HepG2 (cell line): ENCODE measurements at places on chromosomes 16 and 17. TPM values are rescaled to one million over a fixed set of nuclear protein-coding genes. Genes with fewer than 3 reads are reported as not detected.

The PLLP gene
- 39.5 and 60.6 TPM in 2 replicates for total RNA-seq

The MYO15A gene
- total RNA-seq = 0.07 and 0.18 TPM in 2 replicates

The HSD17B2 gene
- total RNA-seq = 20.4 and 26.3 TPM in 2 replicates

The SETD1A gene
- total RNA-seq = 3.6 and 5.6 TPM in 2 replicates

The PKD1 gene
- 9.1 and 22.1 TPM in 2 replicates for total RNA-seq

The ABCC3 gene
- total RNA-seq = 18.0 and 25.2 TPM in 2 replicates

The PRR35 gene
- 0.07 TPM in 1 of 2 replicates, not detected in the other for total RNA-seq

The SYNGR2 gene
- 28.7 and 46.7 TPM in 2 replicates for total RNA-seq

The KIF18B gene
- total RNA-seq = 14.5 and 15.3 TPM in 2 replicates

The DLX4 gene
- total RNA-seq = 0.51 and 0.55 TPM in 2 replicates

The CRYBA1 gene
- total RNA-seq = not detected in 2 replicates

The CARD14 gene
- 0.11 TPM in 1 of 2 replicates, not detected in the other for total RNA-seq

The RAMP2 gene
- 0.74 and 1.4 TPM in 2 replicates for total RNA-seq

The IST1 gene
- total RNA-seq = 346 and 497 TPM in 2 replicates

The SEZ6 gene
- not detected in 2 replicates for total RNA-seq

The TNP2 gene
- total RNA-seq = not detected in 2 replicates

The TMIGD1 gene
- total RNA-seq = not detected in 2 replicates

The BRIP1 gene
- 27.7 and 33.5 TPM in 2 replicates for total RNA-seq

The PRR14 gene
- total RNA-seq = 9.1 and 11.0 TPM in 2 replicates

The GP1BA gene
- total RNA-seq = not detected in 2 replicates

The RRAD gene
- total RNA-seq = 0.80 and 1.0 TPM in 2 replicates

The LIMD2 gene
- 6.9 and 9.0 TPM in 2 replicates for total RNA-seq

The PPL gene
- total RNA-seq = 4.4 and 6.6 TPM in 2 replicates

The C17orf67 gene
- total RNA-seq = 0.62 and 0.86 TPM in 2 replicates

The KRTAP2-1 gene
- not detected in 2 replicates for total RNA-seq

The SOST gene
- not detected in 2 replicates for total RNA-seq

The LPCAT2 gene
- 7.7 and 9.9 TPM in 2 replicates for total RNA-seq
